ENCODE measurements at places on chromosomes 11 and 22.
A peak's percentile ranks its signal among the peaks of the same experiment; 100 is the strongest.

GRCh38 chr11:35138058-35138457 is 913 bp upstream of the CD44 start:
- no peak for DNase-seq

- DNase-seq: peak; percentile 31
These were observed 43.2 kb upstream of the E2F8 start for GRCh38 chr11:19283991-19284390.

DNA sequence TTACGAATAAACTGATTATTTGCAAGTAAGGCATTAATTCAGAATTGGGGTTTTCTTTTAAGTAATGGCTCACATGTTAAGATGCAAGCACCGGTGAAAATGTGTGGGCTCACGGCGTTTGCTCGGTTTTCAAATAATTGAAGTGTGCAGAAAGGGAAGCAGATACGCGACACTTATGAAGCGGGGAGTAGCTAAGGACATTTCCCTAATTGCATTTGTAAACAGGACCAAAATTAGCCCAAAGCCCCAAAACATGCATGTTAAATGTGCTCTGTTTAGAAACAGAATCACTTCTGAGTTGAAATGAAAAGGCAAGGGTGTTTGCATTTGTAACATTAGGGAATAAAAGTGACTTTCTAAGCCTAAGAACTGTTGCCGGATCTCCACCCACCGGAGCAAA is 61.3 kb downstream of the ELFN2 start:
- no peak for DNase-seq

- no peak for DNase-seq
These were observed 1.7 kb upstream of the TUT1 start for GRCh38 chr11:62592989-62593421.

DNA sequence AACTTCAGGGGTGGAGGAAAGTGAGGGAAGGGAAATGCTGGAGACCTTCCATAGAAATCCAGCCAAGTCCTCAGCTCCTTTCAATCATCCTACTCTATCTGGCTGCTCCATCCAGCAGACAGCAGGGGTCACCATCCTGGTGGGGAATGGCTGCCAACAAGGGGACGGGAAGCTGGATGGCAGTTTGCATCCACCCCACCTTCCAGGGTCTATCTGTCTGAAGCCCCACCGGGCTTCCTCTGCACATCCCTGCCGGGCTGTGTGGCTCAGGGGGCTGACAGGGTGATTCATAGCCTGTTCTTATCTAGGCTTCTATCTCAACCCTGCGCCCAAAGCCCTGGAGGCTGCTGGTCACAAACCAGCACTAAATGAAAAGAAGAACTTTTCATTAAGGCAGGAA is 1.1 kb downstream of the SYTL2 start:
- peak; percentile 20 for DNase-seq

DNA sequence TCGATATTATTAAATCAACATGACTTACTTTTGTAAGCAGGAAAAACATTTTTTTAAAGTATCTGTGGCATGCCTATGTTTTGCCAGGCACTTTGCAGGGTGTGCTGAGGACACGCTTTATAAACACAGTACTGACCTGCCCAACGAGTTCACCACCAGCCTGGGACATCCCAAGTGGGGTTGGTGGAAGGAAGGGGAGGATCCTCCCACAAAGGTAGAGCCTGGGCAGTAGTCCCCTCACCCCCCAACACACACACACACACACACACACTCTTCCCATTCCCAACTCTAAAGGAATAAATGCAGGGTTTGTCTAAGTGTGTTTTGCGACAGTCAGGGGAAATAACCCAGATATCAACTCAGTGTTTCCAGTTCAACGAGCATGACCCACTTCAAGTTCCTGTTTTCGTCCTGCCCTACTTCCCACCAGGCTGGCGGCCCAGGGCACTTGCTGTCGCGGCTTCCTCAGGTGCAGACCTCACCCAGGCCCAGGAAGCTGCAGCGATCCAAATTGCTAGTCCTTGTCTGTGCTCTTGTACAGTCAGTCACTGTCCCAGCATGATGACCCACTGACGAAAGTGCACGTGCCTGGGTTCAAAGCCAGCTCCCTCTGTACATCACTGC is 3.1 kb downstream of the CERK start:
- DNase-seq: peak; percentile 77

Measured in effector memory CD8-positive, alpha-beta T cell (primary cell).